Germinal center (tissue), 1 donor: ENCODE measurements at places on chromosomes 2 and 18.

GRCh38 chr2:8214036-8214615 is 467.7 kb upstream of the ID2 start:
- no peak for DNase-seq

DNA sequence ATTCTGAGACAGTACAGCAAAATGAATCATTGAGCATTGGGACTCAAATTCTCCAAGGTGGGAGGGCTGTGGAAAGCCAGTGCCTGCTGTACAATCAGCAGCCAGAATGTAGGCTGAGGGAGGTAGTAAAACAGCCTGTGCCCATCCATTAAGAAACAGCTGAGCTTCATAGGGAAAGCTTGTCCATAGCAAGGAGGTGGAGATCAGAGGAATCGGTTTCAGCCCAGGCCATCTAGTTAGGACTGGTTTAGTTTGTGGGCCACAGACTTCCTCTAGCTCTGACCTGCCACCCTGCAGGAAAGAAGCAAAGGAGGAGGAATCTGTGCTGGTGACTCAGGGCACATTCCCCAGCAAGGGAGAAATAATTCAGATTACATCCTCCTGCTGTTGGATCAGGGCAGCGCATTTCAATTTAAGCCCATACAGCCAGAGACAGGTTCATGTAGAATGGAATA is 333.4 kb downstream of the SETBP1 start:
- no peak for DNase-seq

DNA sequence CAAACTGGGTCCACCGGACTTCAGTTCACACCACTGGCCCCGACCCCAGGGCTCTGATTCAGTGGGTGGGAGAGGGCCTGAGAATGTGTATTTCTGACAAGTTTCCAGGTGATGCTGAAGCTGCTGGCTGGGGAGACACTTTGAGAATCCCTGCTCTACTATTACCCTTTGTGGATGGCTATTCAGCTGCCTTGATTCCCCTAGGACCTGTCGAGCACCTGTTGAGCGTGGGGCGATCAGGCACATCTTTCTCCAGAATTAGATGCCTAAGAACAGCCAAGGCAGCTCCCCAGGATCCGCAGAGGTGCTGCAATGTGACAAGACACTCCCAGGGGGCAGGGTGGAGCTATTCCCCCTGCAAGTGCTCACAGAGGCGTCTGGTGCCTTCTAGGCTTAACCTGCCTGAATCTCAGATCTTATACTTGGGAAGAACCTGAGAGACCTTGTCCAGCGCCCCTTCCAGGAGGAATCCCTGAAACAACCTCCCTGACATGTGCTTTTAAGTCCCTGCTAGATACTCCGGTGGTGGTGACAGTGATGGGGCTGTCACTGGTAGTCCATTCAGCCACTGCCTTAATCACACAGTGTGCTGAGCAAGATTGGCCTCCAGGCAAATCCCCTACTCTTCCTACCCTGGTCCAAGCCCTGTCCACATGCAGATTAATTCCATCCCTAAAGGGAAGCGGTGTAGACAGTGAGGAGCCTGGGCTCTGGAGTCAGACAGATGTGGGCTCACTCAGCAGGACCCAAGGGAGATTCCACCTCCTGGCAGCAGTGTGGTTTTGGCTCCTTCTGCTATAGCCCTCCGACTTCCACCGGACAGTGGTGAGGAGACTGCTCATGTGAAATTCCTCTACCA is 43.4 kb upstream of the OTOF start:
- peak; percentile 14 for DNase-seq

DNA sequence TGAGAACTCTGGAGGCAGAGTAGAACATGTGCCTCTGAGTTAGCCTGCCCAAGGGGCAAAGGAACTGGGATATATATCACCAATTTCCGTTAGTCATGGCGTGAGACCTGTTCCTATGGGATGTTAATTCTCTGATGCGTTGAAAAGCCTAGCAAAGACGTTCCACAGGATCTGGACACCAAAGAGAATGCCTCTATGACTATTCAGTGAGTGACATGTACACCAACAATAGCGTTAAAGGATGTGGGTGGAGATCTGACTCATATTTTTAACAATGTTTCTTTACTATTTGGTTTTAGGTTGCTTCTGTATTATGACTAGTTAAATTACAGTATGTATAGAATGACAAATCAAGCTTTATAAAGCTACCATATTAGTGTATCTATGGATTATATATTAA is 320.9 kb upstream of the MC4R start:
- DNase-seq = no peak

DNA sequence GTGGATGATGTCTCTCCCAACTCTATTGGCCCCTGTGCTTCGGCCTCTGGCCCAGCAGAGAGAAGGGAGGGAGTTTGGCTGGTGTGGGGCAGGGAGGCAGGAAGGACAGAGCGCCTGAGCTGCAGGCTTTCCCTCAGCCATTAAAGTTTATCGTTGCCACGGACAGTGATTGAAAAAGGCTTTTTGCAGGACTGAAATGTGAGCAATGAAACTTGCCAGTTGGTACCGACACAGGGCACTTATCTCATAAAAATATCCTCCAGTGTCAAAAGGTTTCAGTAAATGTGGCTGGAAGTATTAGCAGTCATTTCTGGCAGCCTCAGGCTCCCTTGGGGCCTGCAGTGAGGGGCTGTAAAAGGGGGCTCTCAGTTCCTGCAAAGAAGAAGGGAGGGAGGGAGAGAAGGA is 169.2 kb downstream of the GLI2 start:
- DNase-seq = no peak

DNA sequence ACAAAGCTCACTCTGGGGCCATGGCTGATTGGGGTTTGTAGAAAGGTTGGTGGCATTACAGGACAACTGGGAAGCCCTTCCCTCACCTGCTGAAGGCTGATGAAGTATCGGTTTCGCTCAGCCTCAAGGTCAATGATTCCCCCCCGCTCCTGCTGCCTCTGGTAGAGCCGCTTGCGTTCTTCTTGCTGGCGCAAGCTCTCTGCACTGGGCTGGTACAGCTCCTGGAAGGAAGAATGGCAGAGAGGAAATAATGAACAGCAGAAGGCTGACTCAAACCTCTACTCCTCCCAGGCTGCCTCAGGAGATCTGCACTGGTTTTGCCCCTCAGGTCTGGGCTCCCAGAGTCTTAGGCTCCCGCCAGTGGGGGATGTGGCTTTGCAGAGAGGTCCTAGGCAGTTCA is 5.2 kb downstream of the BCS1L start:
- no peak for DNase-seq

- DNase-seq = no peak
These were observed 24.7 kb downstream of the CAB39 start for GRCh38 chr2:230737300-230737699.

DNA sequence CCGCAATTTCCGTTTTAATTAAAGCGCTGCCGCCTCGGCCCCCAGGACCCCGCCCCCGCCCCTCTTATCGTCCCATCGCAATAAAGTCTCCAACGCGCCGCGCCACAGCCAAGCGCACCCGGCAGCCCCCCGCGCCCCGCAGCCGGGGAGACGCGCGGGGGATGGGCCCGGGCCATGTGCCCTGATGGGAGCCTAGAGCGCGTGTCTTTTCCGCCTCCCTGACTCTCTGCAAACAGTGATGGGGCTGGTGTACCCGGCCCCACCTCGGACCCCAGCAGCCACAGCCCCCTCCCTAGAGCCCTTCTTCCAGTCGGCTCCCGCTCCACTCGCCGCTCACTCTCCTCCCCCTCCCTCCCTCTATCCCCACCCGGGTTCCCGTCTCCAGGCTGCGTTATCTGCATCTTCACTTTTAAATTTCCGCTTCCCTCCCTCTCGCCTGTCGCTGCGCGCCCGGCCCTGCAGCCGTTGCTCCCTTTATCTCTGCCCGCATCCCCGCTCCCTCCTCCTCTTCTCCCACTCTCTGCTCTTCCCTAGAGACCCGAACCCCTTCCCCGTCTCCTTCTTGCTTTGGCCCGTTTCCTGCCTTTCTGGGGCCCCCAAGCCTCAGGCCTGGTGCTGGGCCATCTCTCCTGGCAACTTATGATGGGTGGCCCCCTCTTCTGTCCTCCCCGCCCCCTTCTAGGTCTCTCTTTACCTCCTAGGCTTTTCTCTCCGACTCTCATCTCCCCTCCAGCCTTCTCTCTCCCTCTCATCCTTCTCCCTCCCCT is 524 bp upstream of the FEV start:
- no peak for DNase-seq

- no peak for DNase-seq
These were observed 49.5 kb downstream of the KCNE4 start for GRCh38 chr2:223101340-223102039.

GRCh38 chr2:59171019-59171418 is 929.9 kb upstream of the FANCL start:
- no peak for DNase-seq

DNA sequence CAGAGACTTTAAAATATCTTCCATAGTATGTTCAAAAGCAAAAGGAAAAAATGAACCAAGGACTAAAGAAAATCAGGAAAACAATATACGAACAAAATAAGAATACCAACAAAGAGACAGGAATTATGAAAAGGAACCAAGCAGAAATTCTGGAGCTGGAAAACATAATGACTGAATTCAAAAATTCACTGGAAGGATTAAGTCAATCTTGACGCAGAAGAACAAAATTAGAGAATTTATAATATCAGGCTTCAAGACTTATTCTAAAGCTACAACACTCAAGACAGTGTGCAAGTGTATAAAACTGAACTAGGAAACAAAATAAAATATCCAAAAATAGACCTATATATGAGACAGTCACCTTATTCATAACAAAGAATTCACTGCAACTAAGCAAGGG is 56.9 kb upstream of the GYPC start:
- no peak for DNase-seq

- DNase-seq = no peak
These were observed 257.3 kb downstream of the ATAD2B start for GRCh38 chr2:23669413-23670244.

DNA sequence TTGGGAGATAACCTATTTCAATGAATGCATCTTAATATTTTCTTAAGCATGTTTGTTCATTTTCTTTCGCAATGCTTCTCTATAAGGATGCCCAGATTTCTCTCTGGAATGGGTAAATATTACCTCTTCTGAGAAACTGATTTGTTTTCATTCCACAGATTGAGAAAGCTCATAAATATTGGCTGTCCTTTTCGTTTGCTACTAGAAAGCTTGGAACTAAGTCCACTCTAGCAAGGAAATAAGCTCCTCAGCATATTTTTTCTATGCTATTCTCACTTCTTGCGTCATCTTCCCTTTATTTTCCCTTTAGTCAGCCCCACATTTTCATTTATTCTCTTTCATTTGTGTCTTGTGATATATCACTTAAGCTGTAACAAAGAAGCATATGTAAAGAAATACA is 76.3 kb downstream of the ANTXR1 start:
- DNase-seq = no peak

DNA sequence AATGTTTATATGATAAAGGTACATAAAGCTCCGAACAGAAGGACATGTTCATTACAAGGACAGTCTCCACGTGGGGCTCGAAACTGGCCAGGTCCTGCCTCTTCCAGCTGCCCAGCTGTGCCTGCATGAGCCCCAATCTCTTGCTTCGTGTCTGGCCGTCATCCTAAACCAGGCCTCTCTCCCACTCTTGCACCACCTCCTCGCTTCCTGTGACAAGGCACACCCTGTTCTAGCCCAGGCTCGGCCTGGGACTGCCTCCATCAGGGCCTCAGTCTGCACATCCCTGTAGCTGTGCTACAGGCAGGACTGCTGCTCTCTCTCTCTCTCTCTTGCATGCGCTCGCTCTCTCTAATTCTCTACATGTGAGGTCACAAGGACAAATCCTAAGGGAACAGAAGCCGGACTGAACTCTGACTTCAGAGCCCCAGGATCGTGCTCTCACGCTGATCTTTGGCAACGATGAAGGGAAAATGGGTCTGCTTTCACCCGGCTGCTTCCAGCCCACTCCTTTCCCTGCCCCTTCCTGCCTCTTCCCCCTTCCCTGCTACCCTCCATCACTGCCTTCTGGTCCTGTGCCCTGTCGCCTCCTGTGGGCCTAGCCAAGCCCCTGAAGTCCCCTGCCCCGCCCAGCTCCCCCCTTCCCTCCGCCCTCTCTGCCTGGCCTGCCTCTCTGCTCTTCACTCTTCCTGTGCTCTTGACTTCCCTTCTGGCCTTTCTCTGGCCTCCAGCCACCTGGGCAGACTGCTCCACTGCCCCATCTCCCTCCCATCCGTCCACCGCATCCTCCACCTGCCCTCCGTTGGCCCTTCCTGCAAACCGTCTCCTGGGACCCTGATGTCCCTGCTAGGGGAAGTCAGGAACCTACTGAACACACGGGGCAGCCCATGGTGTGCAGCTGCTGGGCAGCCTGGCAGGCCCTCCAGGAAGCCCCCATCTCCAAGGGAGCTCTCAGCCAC is 7.8 kb upstream of the GPR55 start:
- no peak for DNase-seq

- peak; percentile 63 for DNase-seq
These were observed 29.6 kb downstream of the MCEE start for GRCh38 chr2:71100195-71100964.

DNA sequence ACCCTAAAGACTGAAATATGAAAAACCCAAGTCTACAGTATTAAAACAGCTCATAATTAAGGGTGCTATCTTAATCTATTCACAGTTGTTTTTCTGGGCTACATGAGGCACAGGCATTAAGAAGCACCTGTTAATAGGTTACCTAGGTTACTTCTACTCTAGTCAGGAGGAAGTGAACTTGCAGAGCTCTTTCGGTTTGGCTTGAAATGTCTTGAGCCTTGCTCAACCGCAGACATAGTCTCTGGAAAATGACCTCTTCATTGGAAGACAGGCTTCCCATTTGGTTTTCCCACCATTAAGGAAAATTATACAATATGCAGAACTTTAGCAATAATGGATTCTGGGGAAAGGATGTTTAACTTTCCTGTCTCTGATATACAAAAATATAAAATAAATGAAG is 142.3 kb upstream of the KCNJ3 start:
- DNase-seq = no peak

GRCh38 chr2:187826023-187826422 is 271.8 kb upstream of the TFPI start:
- DNase-seq = no peak

DNA sequence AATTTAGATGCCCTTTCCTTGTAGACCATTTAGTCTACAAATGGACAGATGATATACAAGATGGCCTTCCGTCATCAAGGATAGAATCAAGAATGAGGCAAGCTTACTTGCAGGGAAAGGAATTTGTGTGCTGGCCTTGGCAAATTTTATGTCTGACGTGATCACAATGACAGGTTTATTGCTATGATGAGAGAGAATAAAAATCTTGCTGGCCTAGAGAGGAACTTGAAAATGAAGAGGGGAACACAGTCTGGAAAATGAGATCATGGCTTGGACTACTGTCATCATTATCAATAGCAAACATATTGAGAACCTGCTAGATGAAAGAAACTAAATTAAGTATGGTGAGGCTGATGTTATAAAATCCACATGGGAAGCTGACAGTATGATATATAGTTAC is 66.0 kb downstream of the CSRNP3 start:
- DNase-seq = no peak

DNA sequence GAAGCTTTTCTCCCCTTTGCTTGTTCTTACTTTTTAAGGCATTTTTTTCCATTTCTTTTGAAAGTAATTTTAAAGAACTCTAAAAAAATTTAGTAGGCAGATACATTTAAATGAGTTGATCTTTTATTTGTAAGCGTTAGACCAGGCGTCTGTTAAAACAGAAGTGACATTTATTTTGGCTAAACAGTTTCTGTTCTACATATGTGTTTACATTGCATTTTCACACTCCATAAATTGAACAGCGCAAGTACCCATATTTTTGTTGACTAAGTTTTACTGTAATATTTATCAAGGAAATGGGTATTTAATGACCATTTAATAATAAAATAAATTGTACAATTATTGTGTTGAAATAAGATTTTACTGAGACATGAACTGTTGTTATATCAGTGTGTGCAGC is 21.9 kb downstream of the PPM1B start:
- DNase-seq = no peak
